ENCODE measurements at places on chromosomes 3 and 15.

- DNase-seq, result no peak
Measured at GRCh38 chr3:16917980-16918682, 33.4 kb downstream of the PLCL2 start.

DNA sequence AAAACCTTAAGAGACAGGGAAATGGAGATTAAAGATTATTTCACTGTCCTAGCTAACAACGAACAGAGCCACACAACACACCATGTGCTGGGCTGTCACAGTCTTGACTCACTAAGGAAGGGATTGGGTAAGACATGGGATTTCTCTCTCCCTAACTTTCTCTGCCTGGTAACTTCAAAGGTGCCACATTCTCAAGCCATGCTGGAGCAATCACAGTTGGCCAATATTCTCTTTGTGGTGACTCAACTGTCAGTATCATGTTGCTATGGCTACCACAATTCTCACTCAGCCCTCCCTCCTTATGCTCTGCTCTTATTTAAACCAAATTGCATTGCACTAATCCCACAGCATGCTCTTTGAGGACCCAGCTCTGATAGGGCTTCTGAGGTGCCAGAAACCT is 74.0 kb downstream of the OXNAD1 start:
- peak; percentile 97 for DNase-seq

- DNase-seq, result no peak
Measured at GRCh38 chr15:91468871-91469580, 369.0 kb downstream of the SV2B start.

GRCh38 chr3:49536875-49537533 is 17.3 kb upstream of the BSN start:
- DNase-seq, result no peak

GRCh38 chr3:146557745-146558144 is 13.3 kb upstream of the PLSCR1 start:
- no peak for DNase-seq

DNA sequence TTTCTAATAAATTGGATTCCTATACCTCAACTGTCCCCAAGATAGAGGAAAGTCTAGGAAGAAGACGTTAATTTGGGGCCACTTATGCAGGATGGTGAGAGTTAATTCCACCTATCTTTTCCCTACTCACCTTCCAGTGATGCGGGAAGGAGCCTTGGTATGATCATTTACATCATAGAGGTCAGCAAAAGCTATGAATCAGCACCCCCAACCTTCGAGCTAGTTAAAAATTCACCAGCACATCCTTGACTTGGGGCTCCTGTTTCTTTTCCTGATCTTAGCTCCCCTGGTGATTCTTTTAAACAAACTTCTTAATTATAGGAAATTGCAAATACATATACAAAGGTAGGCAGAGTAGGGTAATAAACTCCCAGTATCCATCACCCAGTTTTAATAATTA is 366.6 kb downstream of the SOX2 start:
- DNase-seq, result no peak

DNA sequence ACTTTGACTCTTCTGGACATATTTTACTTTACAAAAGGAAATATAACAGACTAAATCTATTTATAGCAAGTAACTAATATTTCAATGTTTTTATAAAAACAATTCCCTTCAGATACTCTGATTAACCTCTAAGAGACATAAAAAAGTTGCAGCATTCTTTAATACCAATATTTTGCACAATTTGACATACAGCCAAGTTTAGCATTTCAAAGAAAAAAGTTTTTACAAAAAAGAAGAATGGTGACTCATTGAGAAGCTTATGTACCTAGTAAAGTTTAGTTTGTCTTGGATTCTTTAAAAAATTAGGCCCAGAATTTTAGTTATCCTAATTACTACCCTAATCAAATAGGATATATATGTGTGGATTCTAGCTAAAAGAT is 17.6 kb downstream of the DAZL start:
- no peak for DNase-seq

- no peak for DNase-seq
Measured at GRCh38 chr3:18474202-18474601, 49.1 kb upstream of the SATB1 start.

DNA sequence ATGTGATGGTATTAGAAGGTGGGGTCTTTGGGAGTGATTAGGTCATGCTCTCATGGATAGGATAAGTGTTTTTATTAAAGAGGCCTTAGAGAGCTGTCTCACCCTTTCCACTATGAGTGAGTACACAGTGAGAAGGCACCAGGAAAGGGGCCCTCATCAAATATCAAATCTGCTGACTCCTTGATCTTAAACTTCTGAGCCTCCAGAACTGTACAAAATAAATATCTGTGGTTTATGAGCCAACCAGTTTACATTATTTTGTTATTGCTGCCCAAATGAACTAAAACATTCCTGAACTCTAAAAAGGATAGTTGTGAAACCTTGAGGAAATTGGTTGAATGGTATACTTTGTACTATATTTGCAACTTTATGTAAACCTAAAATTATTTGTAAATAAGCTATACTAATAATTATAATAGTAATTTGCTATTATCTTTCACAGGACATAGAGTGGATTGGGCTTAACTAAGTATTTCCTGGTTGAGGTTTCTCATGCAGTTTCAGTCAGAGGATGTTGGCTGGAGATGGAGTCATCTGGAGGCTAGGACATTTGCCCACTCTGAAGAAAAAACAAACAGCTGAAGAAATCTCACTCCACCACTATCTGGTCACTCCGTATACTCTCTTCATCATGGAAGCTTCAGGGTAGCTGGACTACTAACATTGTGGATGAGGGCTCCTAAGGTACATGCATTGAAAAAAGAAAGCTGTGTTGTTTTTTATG is 1068.6 kb upstream of the CADM2 start:
- no peak for DNase-seq

GRCh38 chr15:42608110-42608531 is 32.7 kb downstream of the STARD9 start:
- DNase-seq, result no peak

DNA sequence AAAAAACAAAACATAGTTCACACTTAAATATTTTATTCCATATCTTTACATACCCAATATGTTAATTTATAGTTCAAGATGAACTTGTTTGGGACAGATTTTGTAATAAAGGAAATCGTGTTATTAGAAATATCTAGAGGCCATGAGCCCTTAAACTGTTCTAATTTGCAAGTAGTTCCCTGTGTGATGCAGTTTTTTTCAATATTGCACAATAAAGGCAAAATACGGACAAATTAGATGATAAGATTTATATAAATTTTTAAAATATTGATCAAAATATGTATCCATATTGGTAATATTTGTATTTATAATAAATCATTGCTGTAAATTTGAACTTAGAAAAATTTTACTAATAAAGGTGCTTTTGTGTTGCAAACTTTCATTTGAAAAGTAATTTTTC is 23.8 kb downstream of the CTNNB1 start:
- DNase-seq, result no peak

DNA sequence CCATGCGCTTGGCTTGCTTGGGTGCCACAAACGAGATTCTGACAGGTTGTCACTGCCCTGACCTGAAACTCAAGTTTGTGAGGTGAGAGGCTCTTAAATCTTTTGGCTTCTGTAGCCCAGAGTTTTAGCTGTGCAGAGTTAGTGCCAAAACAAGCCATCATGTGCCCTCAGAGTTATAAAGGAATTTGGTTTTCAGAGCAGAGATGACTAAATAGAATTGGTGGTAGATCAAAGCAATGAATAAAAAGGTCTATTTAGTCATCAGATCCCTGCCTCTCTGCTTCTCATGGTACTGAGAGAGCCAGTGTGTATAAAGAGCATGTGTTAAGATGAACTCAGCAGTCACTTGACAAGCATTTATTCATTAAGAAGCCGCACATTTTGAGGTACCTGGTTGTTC is 207.5 kb upstream of the DPH6 start:
- no peak for DNase-seq

- no peak for DNase-seq
Measured at GRCh38 chr3:96192966-96193550, 621.3 kb upstream of the EPHA6 start.

DNA sequence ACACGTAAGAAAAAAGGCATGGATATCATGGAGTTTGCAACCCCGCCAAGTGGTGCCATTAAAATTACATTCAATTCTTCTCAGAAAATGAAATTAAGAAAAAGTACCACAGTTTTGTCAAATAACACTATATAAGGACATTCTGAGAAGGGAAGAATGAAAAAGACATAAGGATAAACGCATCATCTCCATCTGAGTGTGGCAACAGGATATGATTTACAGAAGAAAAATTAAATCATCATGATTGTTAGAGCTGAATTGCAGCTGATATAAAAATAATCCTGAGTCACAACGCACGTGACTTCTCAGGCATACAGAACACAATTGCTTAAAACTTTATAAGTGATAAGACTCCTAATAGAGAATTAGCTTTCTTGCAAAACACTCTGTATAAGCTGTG is 133.8 kb downstream of the GREM1 start:
- peak; percentile 82 for DNase-seq

GRCh38 chr3:59401924-59402323 is 352.1 kb upstream of the CFAP20DC start:
- no peak for DNase-seq

DNA sequence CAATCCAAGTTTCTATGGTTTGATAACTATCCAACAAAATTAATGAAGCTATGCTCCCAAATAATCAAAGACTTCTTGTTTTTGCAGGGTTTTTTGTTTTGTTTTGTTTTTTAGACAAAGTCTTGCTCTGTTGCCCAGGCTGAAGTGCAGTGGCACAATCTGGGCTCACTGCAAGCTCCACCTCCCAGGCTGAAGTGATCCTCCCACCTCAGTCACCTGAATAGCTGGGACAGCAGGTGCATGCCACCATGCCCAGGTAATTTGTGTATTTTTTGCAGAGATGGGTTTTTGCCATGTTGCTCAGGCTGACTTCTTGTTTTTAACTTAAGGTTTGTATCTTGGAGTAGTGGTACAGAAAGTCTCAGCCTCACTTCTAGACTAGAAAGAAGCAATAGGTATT is 11.0 kb upstream of the GATM start:
- no peak for DNase-seq

DNA sequence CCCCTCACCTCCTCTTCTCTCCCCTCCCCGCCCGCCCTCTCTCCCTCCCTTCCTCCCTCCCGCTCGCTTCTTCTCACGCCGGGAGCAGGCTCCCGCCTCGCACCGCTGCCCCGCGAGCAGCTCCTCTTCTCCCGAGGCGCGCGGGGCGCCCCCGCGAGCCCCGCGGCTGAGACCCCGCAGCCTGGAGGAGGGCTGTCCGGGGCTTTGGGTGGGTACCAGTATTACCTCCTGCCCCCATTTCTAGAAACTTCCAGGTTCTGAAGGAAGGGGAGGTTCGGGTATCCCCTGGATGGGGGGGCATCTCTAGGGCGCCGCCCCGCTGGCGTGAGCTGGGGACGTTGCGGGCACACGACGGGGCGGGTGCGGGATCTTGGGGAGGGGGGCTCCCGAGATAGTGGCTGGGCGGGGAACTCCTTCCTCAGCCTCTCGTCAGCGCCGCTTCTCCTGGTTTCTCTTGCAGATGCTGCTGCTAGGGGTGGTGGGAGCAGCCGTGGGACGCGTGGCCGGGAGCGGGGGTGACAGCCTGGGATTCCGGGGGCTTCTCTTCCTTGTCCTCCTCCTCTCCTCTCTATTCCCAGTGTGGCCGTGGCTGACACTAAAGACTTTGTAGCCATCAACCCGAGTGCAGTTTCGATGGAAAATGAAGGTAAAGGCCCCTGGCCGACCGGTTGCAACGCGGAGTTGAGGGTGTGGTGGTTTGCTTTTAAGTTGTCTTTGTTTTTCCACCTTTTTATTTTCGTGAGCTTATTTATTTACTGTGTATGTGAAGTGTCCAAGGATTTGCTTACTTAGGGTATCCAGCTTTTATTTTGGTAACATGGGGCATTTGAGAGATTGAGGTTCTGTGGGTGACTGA is 474 bp downstream of the ATP2C1 start:
- no peak for DNase-seq

GRCh38 chr15:74867466-74868038 is 5.6 kb downstream of the SCAMP2 start:
- DNase-seq, result no peak

DNA sequence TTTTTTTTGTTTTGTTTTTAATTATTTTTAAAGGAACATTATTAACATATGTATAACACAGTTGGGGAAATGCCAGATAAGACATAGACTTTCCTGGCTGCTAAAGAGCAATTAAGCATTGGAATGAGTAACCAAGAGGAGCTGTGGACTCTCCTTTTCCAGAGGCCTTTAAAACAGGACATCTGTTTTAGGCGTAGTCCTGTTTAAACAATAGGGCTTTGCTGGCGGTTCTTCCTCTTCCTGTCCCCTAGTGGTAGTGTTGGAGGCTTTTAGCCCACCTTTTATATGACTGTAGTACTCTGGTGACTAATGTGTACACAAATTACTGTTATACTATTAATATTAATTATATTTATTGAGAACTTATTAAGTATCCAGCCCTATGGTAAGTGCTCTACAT is 81.9 kb downstream of the PPARG start:
- DNase-seq, result no peak

- no peak for DNase-seq
Measured at GRCh38 chr3:187568171-187568570, 102.0 kb downstream of the SST start.

- no peak for DNase-seq
Measured at GRCh38 chr15:74804935-74805334, 7.7 kb upstream of the LMAN1L start.

GRCh38 chr15:99604865-99605264 is 39.1 kb downstream of the MEF2A start:
- no peak for DNase-seq
